Testis (tissue), 5 donors: ENCODE measurements at places on chromosomes 1 and 21.

DNA sequence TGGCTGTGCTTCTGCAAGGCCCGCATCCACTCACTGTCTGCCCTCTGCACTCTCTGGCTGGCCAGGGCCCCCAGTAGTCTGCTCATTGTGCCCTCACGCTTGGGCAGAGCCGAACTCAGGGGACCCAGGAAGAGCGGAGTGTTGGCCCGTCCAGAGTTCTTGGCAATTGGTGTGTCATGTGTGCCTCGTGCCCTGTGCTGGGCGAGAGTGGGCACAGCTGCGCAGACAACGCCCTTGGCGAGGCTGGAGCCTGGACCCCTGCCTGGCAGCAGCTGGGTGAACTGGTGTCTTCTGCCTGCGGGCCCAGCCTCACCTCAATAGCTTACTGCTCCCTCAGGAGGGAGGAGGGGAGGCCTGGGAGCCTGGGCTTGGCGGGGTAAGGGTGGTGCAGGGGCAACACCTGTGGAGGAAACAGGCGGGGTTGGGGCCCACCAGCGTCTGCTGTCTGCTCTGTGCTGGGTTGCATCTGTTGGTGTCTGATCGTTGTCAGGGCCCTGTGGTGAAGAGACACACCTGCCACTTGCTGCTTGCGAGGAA lies 2.1 kb downstream of the GUK1 start:
- no peak for DNase-seq

DNA sequence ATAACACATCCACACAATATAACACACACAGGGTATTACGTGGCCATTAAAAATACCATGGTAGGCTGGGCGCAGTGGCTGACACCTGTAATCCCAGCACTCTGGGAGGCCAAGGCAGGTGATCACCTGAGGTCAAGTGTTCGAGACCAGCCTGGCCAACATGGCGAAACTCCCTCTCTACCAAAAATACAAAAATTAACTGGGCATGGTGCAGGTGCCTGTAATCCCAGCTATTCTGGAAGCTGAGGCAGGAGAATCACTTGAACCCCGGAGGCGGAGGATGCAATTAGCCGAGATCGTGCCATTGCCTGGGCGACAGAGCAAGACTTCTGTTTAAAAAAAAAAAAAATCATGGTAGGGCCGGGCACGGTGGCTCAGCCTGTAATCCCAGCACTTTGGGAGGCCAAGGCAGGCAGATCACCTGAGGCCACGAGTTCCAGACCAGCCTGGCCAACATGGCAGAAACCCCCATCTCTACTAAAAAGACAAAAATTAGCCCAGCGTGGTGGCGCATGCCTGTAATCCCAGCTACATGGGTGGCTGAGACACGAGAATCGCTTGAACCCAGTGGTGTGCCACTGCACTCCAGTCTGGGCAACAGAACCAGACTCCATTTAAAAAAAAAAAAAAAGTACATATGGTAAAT lies 24.1 kb upstream of the HPDL start:
- no peak for DNase-seq

DNA sequence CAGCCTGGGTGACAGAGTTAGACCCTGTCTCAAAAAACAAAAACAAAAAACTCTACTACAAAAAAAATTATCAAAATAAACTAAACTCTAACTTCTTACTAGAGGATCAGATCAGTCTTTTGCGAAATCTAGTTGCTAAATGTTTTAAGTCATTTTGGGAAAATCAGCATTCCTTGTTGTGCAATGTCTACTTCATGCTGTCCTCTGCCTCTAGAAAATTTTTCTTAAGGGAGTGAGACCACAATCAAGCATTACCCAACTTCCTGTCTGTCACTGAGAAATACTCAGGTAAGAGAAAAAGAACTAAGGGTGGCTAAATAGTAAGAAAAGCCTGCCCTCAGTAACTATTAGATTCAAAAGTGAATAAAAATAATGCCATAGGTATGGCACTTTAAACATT lies 67.2 kb upstream of the FOXD3 start:
- DNase-seq, result no peak

- no peak for DNase-seq
Measured at GRCh38 chr1:15341634-15342407, 67.9 kb upstream of the EFHD2 start.

DNA sequence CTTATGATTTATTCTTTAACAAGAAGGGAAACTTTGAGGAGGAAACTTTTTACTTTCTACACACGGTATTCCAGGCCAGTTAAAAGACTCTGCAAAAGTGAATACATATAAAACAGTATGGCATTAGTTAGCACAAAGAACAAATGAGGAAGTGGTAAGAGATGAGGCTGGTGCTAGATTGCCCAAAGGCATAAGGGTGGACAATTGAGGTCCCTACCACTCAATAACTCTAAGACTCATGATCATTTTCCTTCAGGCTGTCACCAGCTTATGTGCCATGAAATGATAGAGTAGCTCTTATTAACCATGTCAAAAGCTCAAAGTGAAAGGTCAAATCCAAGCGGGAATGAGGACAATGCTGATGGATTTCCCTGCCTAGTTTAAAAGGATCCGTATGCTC lies 124.5 kb downstream of the TBX15 start:
- DNase-seq, result no peak

- DNase-seq, result peak; percentile 60
Measured at GRCh38 chr1:177274687-177275211, 104.0 kb downstream of the BRINP2 start.
